ENCODE measurements at places on chromosomes 4 and X. TPM values are rescaled to one million over a fixed set of nuclear protein-coding genes. Genes with fewer than 3 reads are reported as not detected.

Gene MBNL3
- total RNA-seq: 44.1 TPM

Gene HTN3
- not detected for total RNA-seq

Gene FAAH2
- total RNA-seq: 2.2 TPM

Gene MBTPS2
- total RNA-seq: 20.7 TPM

Gene NHSL2
- 14.4 TPM for total RNA-seq

DNA sequence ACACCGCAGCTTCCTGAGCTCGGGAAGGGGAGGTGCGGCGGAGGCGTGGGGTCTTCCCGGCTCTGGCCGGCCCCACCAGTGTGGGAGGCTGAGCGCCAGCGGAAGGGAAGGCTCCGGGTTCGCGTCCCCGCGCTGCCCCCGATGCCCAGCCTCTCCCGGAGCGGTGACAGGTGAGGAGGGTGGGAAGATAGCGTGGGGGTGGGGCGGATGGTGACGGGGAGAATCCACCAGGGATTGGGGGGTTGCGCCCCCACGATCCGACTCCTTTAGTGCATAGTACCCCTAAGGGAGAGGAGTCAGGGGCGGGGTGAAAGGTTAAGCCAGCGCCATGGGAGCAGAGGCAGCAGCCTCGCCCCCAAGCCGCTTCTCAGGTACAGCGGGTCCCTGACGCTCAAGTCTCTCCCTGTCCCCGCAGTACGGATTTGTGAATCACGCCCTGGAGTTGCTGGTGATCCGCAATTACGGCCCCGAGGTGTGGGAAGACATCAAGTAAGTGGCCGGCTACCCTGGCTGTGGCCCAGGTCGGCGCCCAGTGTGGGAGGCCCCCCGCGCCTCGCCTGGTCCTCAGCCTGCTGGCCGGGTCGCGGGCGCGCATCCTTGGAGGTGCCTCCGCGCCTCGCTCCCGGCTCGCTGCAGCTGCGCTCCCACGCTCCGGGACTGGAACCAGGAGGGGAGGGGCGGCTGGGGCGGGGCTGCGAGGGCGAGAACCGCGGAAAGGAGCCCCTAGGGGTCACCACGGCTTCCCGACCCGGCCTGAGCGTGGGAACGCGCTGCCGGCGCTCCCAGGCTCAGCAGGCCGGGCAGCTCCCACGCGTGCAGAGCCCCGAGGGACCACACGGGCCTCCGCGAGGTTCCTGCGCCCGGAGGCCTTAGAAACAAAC lies 791 bp downstream of the GUCY1B1 start:
- no peak for DNase-seq

DNA sequence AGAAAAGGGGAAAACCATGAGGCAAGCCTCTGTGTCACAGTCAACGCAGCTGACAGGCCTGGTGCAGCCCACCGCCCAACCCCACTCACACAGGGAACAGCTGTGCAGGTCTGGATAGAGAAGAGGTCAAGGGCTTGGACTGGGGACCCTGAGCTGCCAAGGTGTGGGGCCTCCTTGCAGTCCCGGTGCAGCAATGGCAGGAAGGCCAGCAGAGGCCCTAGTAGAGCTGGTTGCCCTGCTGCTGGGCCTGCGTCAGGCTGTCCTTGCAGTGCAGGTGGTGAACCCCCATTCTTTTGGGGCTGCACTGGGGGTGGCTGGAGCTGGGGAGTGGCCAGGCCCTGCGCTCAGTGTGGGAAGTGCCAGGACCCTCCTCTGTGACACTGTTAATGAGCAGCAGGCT lies 482.0 kb downstream of the SMARCA1 start:
- no peak for DNase-seq

DNA sequence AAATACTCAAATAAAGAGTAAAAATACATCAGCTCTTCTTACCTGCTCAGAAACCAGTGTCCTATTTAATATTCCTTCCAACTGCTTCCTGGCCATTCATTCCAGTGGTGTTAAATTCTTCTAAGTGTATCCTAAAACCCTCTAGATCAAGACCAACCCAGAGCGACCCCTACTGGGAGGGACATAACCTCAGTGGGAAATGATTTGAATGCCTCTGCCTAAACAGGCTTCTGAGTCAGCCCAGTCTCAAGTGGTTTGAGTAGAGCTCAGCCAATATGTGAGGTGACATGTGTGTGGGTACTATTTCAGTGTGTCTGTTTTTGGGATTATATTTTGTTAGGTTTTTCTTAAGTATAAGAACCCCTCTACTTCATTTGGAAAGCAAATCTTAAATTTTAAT lies 133.6 kb upstream of the ARHGEF9 start:
- DNase-seq: no peak

- no peak for DNase-seq
These were observed 144.7 kb downstream of the NAA11 start for GRCh38 chr4:79181190-79181589.

DNA sequence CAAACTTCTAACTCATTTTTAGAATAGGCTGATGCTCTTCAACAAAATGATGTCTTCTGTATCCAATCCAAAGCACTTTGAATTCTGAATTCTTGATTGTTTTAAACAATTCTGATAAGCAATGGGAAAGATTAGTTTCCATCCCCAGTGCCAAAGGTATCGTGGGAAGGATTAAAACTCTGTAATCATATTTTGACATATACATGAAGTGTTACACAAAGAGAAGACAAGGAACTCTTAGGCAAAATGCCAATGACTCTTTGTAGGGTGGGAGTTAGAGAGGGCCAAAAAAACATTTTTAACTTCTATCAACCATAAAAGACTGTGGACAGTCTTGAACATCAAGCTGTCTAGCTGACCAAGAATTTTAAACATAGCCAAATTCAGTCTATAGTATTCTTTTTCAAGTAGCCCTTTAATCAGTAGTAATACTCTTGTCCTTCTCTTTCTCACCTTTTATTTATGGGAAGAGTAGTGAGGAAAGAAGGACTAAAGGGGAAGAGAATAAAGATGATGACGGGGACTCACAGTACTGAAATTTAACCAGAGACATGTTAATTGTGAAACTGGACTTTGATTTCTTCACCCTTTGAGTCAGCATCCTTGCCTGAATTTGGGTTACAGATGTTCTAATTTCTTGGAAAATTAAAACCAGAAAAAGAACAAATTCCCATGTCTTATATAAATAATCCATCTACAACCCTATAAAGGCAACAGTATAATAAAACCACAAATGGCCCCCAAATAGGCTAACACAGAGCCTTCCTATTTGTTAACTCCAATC lies 51.8 kb upstream of the VEGFD start:
- DNase-seq: no peak

GRCh38 chr4:46818604-46819003 lies 90.4 kb downstream of the COX7B2 start:
- no peak for DNase-seq

DNA sequence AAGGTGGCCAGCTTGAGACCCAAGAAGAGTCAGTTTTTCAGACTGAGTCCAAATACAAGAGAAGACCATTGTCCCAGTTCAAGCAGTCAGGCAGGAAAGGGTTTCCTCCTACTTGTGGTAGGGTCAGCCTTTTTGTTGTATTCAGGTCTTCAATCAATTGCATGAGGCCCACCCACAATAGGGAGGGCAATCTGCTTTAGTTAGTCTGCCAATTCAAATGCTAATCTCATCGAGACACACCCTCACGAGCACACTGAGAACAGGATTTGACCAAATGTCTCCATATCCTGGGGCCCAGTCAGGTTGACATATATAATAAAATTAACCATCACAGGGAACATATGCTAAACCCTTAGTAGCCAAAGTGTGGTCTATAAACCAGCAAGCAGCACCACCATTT lies 75.3 kb upstream of the FRMPD3 start:
- no peak for DNase-seq

GRCh38 chr4:105145156-105145902 lies 1.3 kb upstream of the TET2 start:
- no peak for DNase-seq

DNA sequence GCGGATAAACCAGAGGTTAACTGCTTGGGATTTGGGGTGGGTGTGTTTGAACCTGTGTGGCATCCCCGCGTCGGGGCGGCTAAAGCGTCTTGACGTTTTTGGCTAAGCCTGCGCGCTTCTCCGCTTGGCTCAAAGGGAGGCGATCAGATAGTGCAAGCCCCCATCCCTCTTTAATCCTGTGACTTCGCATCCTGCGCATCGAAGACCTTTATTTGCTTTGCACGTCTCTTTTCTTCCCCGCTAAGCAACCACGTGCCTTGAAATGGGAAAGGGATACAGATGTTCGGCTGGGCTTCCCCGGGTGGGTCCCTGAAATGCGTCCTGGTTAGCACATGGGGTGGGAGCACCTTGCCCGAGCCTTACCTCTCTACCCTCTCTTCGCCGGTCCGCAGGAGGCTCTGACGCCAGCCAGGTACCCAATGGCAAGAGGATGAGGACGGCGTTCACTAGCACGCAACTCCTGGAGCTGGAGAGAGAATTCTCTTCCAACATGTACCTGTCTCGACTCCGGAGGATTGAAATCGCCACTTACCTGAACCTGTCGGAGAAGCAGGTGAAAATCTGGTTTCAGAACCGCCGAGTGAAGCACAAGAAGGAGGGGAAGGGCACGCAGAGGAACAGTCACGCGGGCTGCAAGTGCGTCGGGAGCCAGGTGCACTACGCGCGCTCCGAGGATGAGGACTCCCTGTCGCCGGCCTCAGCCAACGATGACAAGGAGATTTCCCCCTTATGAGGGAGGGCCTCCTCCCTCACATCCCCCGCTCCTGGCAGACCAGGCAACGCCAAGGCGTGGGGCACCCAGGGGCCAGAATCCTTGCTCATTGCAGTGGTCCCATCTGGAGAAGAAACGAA lies 1.5 kb downstream of the GSX2 start:
- DNase-seq: no peak

GRCh38 chr4:88811904-88812303 lies 114.3 kb upstream of the NAP1L5 start:
- no peak for DNase-seq

- no peak for DNase-seq
These were observed 412.2 kb downstream of the PPP3CA start for GRCh38 chr4:100935090-100935489.

GRCh38 chrX:37830371-37830770 lies 17.0 kb downstream of the DYNLT3 start:
- DNase-seq: no peak

DNA sequence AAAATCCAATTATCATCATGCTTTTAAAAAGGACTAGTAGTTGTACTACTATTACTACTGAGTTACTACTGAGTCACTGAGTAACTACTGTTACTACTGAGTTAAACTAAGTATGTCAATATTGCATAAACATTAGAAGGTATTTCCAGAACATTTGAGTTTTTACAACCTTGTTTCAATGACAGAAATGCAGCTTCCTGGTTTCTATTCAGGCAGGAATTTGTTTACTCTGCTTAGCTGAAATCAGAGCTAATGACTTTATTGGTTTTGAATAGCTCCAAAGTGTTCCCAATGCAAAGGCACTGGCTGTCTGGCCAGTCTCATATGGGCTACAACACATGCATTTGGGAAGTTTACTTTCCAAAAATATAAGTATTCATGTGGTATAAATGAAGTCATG lies 12.0 kb downstream of the RPS6KA6 start:
- no peak for DNase-seq

DNA sequence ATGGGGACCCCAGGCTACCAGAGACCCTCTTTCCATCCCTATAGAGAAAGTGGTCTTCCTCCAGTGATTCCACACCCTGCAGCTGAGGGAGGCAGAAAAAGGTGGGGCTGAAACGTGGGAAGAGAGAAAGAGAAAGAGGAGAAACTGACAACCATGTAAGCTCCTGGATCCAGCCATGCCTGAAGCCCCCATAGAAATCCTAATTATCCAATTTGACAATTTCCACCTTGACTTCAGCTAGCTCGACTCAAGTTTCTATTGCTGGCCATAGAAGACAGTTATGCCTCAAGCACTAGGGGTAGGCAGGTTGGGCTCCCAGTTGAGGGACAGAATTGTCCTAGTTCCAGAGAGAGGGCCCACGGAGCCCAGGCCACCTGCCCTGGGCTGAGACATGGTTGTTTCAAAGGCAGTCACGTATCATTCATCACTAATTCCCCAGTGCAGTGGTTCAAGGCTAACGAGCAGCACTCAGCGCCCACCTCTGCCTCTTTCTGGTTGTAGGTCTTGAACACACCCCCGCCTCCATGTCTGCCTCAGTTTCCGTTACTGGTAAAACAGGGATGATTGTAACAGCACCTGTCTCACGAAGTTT lies 39.8 kb upstream of the ASMTL start:
- DNase-seq: no peak

DNA sequence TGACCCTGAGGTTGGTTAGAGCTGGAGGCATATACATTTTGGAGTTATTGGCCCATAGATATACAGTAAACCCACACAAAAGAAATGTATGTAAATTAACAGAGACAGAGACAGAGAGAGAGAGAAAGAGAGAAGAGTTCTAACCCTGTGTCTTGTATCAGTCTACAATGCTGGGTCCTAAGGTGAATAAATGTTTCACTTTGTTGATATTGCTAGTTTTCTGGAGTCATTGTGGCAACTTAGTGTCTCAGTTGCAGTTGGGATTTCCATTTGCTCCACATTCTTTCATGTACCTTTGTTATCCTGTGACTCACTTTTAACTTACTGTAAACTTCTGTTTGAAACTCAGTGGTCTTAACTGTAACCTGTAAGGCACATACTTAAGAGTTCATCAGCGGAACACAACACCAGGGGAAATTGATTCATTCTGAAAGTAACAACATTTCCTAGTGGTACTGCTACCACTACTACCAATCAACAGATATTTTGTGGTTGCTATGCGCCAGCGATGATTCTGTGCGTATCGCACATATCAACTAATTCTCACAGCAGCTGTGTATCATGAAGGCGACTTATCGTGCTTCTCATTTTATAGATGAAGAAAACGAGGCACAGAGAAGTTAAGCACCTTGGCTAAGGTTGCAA lies 38.5 kb upstream of the ETDA start:
- DNase-seq: no peak

GRCh38 chrX:7283741-7284140 lies 135.8 kb upstream of the PUDP start:
- no peak for DNase-seq

- no peak for DNase-seq
These were observed 578 bp downstream of the CHIC2 start for GRCh38 chr4:54063737-54064316.
